Activated CD8-positive, alpha-beta memory T cell treated with anti-CD3 and anti-CD28 coated beads for 1 hour (primary cell): ENCODE measurements at places on chromosomes 3 and 15.

GRCh38 chr3:118480101-118480860, 554.4 kb downstream of the IGSF11 start:
- no peak for DNase-seq

DNA sequence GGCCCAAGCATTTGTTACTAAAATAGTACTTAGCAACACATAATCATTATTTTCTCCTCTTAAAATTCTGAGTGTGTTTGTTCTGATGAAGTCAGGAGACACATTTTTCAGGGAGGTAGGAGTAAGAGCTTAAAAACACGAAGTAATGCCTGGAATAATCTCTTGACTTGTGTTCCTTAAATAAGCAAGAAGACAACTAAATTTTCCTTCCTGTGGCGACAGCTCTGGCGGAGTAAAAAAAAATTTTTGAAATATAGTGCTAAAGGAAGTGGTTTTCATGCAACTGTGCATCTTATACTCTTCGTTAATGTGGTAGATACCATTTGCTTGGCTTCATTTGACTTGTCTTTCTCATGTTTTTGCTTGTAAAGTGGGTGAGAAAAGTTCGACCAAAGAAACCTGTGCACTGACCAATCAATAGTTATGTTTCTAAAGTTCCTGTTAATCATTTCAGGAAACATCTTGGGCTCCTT, 11.1 kb upstream of the MBNL1 start:
- DNase-seq, result no peak

- no peak for DNase-seq
Observed at GRCh38 chr3:45639044-45639392, 44.5 kb downstream of the LIMD1 start.

- no peak for DNase-seq
Observed at GRCh38 chr3:122112754-122113153, 57.6 kb downstream of the CD86 start.

DNA sequence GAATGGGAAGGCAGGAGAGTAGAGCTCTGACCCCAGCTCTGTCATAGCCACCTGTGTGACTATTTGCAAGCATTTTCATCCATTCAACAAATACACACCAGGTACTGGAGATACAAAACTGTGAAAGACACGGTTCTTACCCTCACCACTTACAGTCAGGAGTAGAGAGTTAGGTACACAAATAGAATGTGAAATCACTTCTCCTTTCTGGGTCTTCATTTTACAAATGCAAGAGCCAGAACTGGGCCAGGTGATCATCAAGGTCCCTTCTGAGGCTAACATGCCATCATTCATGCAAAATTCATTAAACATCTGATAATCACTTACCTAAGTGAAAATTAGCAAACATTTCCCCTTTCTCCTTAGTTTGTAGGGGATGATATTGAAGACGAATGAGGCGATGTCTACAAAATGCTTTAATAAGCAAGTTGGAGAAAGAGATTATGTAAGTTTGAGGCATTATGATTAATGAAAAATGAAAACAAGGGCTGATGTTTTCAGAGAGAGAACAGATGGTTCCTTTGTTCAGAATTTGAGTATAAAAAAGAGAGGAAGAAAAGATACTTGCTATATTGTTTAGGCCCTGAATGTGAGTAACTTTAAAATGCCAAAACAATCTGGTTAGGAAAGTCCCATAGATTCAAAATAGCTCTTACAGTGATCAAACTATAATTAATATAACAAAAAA, 88.6 kb downstream of the LPP start:
- no peak for DNase-seq

- DNase-seq, result no peak
Observed at GRCh38 chr15:78312536-78312935, 13.1 kb upstream of the SKIC8 start.

- DNase-seq, result no peak
Observed at GRCh38 chr3:186207515-186207914, 98.6 kb upstream of the ETV5 start.

- no peak for DNase-seq
Observed at GRCh38 chr3:147960786-147961185, 551.6 kb downstream of the ZIC1 start.

GRCh38 chr3:3189961-3190360, 10.5 kb upstream of the CRBN start:
- no peak for DNase-seq

- DNase-seq, result no peak
Observed at GRCh38 chr15:72058585-72058984, 59.4 kb downstream of the MYO9A start.

DNA sequence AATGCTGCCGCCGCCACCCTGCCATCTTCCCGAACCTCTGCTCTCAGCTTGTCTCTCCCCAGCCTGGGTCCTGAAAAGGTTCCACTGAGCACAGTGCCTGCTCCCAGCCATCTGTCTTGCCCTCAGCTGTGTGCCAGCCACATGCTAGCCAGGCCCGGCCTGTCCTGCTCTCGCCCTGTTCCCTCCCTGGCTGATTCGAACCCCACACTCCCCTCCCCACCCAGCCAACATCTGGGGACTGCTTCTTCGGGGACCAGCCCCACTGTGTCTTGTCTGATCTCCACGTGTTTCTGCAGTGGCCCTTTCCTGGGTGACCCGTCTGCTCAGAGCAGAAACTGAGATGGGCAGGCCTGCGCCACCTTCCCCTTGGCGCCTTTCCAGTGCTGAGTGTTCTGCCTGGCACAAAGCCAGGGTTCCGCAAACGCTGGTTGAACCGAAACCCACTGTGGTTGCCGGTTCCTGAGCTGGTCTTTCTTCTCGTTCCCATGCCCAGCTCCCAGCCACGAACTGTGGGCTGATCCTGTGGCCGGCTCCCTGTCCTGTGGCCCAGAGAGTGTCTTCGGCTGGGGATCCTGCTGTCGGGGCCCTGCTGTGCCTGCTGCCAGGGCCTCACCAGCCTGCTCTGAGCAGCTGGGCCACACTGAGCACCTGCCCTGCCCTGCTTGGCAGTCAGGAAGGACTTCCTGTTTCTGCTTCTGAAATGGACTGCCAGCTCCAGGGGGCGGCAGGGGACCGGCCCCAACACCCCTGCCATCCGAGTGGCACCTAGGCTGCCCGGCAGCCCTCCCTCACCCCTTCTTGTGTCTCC, 62.7 kb upstream of the KLF13 start:
- peak; percentile 29 for DNase-seq

GRCh38 chr3:64244011-64244942, 19.0 kb upstream of the PRICKLE2 start:
- no peak for DNase-seq

- DNase-seq, result no peak
Observed at GRCh38 chr3:148737104-148737530, 39.4 kb downstream of the AGTR1 start.

DNA sequence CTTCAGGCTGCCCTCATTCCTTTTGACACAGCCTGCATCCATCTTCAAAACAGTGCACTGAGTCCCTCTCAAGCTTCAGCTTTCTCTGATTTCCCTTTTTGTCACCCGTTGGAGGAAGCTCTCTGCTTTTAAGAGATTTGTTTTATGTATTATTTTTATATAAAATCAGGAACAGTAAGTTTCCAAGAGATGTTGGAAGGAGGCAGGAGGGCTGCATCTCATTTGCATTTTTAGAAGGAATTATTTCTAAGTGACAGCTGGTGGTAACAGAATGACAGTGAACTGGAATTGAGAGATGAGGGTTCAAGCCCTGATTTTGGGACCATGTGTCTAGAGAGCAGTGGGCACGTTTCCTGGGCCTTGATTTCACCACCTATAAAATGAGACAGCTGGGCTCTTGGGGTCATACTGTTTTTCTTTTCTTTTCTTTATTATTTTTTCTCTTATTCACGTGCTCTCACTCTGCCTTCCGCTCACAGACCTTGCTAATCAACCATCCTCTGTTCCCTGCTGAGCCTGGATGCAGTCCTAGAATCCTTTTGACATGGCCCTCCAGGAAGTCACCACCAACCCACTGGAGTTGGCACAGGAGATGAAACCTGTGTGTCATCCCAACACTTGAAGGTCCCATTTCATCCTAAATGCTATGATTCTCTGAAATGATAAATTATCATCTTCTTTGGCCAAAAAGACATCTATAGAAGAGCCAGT, 148.6 kb downstream of the CACNA2D3 start:
- no peak for DNase-seq

DNA sequence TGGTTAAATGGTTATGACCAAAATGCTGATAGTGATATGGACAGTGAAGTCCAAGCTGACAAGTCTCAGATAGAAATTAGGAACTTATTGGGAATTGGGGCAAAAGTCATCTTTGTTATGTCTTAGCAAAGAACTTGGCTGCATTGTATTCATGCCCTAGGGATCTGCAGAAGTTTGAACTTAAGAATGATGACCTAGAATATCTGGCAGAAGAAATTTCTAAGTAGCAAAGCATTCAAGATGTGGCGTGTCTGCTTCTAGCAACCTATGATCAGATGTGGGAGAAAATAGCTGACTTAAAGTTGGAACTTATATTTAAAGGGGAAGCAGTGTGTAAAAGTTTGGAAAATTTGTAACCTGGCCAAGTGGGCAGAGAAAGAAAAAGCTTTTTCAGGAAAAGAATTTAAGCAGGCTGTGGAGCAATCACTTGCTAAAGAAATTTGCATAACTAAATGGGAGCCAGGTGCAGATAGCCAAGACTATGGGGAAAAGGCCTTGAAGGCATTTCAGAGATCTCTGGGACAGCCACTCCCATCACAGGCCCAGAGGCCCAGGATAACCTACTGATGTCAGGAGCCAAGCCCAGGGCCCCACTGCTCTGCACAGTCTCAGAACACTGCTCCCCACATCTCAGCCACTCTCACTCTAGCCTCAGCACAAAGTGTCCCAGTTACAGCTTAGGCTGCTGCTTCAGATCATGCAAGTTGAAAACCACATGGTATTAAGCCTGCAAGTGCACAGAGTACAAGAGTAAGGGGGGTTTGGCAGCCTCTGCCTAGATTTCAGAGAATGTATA, 147.8 kb upstream of the TGFBR2 start:
- no peak for DNase-seq

DNA sequence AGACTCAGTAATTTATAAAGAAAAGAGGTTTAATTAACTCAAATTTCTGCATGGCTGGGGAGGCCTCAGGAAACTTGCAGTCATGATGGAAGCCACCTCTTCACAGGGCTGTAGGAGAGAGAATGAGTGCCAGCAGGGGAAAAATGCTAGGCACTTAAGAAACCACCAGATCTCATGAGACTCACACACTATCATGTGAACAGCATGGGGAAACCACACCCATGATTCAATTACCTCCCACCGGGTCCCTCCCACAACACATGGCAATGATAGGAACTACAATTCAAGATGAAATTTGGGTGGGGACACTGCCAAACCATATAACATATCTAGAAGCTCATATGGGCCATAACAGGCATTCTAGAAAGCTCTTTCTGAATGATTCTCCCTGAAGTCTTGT, 190.3 kb downstream of the WNT5A start:
- DNase-seq, result no peak

DNA sequence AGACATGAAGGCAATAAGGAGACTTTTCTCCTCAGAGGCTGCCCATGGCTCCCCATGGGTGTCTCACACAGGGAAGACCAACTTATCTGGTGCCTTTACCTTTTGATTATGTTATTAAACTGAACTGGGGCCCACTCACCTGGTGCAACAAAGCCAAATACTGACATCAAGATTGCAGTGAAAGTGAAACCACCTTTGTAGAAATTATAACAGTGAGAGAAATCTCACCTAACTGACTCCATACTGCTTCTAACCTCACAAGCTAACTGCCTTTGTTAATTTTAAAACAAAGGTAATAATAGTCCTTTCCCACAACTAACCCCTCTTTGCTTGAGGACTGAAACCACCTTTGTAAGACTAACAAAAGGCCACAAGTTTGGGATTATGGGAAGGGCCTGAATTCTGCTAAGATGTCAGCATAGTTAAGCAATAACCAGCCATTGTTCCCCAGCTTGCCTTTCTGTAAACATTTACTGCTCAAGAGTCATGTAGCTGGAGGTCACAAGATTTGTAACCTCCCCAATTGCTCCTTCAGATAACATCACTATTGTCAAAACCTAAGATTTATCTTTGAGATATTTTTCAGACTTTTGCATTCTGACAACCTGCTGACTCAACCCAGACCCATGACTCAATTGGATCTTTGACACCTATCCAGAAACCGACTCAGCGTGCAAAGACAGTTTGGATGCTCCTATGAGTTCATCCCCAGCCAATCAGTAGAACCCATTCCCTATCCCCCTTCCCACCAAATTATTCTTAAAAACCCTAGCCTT, 420.3 kb upstream of the CFAP20DC start:
- DNase-seq, result no peak

DNA sequence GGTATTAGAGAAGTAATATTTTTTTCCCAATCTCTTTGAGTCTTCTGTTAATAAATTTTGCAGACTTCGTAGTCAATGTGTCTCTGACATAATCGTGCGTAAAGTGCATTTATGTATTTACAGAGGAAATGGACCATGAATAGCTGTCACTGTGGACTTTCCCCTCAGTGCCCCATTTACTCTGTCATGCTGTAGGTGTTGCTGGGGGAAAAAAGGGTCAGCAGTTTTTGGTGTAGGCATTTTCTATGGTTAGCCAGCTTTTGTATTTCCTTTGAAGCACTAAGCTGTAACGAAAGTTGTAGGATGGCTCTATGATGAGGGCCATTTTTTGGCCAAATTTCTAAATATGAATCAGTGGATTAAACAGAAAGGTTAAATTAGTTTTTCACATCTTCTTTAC, 598.4 kb downstream of the FGF12 start:
- DNase-seq, result no peak

GRCh38 chr15:74793135-74794028, 11.5 kb downstream of the CSK start:
- no peak for DNase-seq

GRCh38 chr15:76116138-76116885, 56.5 kb downstream of the TMEM266 start:
- DNase-seq, result no peak
